HCT116 (cell line): ENCODE measurements at places on chromosomes 4 and X.
A peak's percentile ranks its signal among the peaks of the same experiment; 100 is the strongest.

DNA sequence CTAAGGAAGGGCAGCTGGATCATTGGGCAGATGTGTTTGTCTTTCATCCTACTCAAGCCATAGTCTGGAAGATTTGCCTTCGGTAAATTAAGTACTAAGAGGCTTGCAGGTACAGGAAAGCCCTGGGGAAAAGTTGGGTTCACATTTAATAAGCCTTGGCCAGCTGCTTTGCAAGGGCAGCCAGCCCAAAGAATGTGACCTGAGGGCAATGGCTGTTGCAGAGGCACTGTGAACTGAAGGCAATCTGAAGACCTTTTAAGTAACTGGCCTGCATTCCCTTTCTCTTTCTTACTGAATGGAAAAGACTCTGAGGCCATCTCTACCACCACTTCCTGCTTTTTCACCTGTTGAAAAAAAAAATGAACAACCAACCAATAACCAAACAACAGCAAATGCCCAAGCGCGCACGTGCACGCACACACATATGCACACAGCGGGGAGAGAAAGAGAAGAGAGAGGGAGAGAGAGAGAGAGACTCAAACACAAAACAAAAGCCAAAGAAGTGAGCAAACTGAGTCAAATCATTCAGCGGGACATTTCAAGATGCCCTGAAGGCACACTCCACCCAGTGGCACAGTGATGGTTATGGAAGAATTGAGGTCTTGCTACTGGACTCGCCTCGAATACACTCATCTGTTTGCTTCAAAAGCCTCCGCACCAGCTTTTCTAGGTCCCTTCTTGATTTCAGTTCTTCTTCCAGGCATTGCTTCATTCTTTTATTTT, 19.6 kb downstream of the CD40LG start:
- DNase-seq: no peak

DNA sequence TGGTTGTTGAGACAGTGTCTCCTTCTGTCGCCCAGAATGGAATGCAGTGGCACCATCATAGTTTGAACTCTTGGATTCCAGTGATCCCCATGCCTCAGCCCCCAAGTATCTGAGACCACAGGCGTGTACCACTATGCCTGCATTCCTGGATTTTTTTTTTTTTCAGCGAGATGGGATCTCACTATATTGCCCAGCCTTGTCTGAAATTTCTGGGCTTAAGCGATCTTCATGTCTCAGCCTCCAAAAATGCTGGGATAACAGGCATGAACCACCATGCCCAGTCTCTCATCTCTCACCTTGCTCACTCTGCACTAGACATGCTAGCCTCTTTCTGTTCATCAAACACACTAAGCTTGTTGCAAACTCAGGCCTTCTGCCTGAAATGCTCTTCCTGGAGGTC, 104.1 kb downstream of the UBE2K start:
- no peak for DNase-seq

- DNase-seq: no peak
Measured at GRCh38 chr4:2263926-2264321, 2.0 kb upstream of the MXD4 start.

- peak; percentile 29 for DNase-seq
Measured at GRCh38 chr4:153249199-153250041, 45.2 kb downstream of the TRIM2 start.

GRCh38 chr4:141058591-141059512, 74.4 kb downstream of the RNF150 start:
- DNase-seq: no peak

GRCh38 chr4:89307446-89308160, at the start of gene GPRIN3:
Gene GPRIN3, minus strand, starts transcription at chr4:89307800. Its CDS starts 57,690 bp downstream, at chr4:89250110.
- no peak for DNase-seq

DNA sequence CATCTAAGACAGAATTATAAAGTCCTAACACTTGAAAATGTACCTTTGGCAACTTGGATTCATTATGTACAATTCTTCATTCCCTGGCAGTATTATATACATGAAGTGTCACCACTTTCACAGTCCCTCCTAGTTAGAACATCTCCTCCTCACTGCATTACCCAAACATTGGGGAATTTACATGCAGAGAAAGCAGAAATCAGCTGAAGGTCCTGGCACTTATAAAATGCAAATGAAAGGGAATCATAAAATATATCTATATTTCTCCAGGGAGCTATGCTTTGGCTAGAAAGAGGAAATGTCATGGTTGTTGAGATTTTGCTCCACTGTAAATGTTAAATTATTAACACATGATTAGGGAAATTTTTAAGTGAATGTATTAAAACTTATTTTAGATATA, 835.6 kb upstream of the SLIT2 start:
- no peak for DNase-seq

GRCh38 chrX:46488712-46489111, 56.5 kb downstream of the ZNF674 start:
- DNase-seq: no peak
